ENCODE measurements at places on chromosomes 4 and X.

DNA sequence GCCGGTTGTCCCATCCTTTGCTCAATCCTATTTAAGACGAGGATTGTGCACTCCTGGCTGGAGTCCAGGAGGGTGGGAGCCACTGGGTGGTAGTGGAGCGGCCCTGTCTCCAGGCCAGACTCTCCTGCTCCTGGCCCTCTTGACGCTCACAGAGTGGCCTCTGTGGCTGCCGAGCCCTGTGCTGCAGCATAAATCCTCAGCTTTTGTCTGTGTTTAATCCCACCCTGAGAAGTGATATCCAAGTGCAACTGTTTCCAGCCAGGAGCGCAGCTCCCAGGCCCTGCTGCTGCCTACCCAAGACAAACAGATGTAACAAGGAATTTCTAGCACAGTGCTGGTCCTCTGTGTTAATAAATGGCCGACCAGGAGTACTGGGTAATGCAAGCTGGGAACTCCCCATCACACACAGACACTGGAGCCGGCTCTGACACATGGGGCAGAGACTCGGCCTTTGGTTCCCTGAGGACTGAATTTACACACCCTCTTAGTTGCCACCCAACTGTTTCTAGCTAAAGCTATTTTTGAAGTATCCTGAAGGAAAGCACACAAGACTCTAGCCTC lies 85.3 kb downstream of the GATB start:
- DNase-seq = no peak

DNA sequence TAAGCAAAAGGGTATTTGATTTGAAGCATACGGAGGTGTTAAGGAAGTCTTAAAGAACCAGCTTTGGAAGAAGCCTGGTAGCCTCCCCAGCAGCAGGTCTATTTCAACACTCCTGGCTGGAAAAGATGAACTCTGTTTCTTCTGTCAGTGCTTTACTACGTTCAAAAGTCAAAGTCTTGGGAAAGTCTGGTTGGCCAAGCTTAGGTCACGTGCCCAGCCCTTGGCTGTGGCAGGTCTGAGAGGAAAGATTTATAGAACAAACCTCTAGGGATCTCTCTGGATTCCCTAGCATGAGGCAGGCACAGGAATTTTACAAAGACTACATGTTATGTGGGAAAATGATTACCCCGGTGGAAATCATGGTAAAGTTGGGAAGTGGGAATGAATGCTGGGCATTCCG lies 8.6 kb upstream of the ARHGAP10 start:
- no peak for DNase-seq

DNA sequence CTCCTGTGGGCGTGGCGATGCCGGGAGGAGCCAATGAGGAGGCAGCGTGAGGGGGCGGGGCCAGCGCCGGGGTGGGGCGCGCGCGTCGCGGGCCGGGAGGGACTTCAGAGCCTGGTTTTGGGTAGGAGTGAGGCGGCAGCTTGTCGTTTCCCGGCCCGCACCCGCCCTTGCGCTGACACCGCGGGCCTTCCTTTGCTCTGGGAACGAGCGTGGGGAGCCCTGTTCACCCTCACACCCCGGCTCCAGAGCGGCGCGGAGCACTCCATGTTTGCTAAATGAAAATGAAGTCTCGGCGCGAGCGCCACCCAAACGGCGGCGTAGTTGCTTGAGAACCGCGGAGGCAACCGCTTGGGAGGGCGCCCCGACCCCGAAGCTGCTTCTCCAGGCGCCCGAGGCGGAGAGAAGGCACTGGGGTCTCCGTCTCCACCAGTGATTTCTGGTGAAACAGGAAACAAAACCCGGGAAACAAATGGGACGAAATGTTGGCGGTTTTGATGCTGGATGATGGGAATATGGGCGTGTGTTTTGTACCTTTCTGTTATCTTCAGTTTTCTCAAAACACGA lies 497 bp upstream of the GRPEL1 start:
- DNase-seq = no peak

GRCh38 chr4:63898961-63899360 lies 510.3 kb downstream of the TECRL start:
- no peak for DNase-seq

GRCh38 chr4:115259642-115260041 lies 146.2 kb upstream of the NDST4 start:
- DNase-seq = no peak

DNA sequence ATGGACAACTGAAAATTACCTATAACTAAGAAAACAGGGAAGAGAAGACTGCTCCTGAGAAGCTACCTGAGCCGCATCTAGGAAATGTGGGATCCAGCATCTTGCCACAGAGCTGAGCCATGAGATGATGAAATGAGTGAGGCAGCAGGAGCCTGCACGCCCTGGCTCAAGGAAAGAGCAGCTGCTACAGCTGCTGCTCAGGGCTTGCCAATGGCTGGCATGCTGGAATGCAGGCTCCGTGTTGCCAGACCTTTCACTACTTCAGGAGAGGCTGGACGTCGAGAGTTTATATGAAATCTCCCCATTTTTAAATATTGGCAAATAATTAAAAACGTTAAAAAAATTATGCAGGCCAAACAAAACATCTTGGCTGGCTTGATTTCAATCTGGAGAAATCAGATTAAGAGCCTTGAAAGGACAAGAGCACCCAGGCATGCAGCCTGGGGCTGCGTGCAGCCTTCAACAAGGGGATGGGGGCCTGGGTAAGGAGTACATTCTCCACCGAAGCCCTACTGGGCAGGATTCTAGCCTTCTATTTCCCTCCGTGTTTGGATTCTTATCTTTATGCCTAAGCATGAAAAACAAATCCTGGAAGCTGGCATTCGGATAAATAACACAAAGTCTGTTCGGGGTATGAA lies 227.6 kb downstream of the NR3C2 start:
- DNase-seq = no peak

GRCh38 chrX:40100537-40101429 lies 3.0 kb upstream of the BCOR start:
- DNase-seq = no peak

GRCh38 chr4:36651253-36651652 lies 369.8 kb downstream of the DTHD1 start:
- no peak for DNase-seq

GRCh38 chr4:60656171-60656570 lies 544.0 kb upstream of the ADGRL3 start:
- DNase-seq = peak; percentile 17

DNA sequence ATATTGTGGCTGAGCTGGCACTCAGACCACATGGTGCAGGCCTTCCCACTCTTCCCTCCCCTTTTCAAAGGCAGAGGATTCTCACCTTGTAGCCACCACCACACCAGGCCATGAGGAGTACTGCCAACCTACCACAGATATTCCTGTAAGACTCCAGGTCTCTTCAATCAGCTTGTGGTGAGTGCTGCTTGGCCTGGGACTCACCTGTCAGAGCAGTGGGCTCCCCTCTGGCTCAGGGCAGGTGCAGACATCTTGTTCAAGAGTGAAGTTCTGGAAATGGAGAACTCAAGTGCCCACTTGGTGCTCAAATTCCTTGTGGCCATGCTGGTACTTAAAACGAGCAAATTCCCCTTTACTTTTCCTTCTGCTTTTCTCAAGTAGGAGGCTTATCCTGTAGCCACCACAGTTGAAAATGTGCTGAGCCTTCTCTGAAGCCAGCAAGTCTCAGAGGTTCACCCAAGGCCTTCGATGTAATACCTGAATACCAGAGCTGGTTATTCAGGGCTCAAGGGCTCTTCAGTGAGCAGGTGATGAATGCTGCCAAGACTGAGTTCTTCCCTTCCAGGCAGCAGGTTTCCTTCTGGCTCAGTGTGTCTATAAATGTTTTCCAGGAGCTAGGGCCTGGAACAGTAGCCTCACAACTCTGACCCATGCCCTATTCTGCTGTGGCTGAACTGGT lies 212.9 kb downstream of the TEX13C start:
- no peak for DNase-seq

- no peak for DNase-seq
Observed at GRCh38 chr4:87557348-87557747, 28.2 kb upstream of the SPARCL1 start.

GRCh38 chr4:8025668-8026067 lies 86.0 kb upstream of the AFAP1 start:
- DNase-seq = no peak

DNA sequence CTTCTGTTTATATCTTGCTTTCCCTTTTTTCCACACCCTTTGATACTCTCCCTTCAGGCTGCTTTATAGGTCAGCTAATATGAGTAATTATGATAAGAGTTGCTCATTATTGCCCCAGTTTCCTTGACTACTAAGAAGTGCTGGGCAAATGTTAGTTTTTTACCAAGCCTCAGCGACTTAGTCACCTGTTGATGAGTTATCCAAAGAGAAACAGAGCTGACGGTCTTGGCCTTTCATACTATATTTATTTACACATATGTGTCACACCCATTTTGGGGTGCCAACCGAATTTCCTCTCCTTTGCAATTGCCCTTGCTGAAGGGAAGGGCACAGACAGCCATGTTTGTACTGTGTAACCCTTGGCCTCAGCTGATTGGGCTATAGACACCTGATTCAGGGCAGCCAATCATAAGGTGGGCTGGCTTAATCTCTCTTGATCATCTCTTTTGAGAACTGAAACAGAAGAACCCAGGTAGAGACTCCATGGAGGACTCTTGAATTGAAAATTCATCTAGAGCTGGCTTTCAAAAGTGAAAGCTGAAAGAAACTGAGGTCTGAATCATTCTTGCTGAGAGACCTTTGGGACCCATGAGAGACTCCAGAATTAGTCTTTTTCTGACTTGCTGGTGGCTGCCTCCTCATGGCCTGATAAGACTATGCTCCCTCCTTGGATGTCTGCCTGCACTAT lies 111.7 kb upstream of the RPS6KA3 start:
- no peak for DNase-seq

- no peak for DNase-seq
Observed at GRCh38 chrX:153612413-153612812, 13.5 kb upstream of the CCNQ start.

DNA sequence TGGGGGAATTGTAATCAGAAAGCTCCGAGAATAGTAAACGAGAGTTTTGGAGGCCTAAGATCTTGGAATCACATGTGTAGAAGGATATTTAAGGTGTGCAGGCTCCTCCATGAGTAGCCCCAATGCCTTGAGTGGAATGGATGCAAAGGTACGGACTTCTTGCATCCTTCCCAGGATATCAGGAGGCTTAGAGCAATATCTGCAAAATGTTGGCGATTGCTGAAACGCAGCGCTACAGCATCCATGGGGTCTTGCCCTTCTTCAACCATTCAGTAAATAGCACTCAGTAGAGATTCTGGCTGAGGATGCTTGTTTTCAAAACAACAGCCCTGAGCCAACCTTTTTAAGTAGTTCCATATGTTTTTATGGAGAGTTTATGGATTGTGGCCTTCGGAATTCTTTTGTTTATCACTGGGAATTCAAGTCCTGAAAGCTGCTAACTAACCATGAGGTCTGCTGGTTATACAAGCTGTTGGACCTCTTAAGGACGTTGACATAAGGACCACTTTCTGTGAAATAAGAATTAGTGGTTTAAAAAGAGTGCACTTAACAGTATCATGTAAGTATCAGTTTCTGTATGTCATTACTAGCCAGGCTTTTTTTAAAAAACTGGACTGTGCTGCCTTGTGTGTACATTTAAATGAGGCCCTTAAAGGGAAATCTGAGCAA lies 228.8 kb upstream of the PGRMC2 start:
- peak; percentile 26 for DNase-seq

DNA sequence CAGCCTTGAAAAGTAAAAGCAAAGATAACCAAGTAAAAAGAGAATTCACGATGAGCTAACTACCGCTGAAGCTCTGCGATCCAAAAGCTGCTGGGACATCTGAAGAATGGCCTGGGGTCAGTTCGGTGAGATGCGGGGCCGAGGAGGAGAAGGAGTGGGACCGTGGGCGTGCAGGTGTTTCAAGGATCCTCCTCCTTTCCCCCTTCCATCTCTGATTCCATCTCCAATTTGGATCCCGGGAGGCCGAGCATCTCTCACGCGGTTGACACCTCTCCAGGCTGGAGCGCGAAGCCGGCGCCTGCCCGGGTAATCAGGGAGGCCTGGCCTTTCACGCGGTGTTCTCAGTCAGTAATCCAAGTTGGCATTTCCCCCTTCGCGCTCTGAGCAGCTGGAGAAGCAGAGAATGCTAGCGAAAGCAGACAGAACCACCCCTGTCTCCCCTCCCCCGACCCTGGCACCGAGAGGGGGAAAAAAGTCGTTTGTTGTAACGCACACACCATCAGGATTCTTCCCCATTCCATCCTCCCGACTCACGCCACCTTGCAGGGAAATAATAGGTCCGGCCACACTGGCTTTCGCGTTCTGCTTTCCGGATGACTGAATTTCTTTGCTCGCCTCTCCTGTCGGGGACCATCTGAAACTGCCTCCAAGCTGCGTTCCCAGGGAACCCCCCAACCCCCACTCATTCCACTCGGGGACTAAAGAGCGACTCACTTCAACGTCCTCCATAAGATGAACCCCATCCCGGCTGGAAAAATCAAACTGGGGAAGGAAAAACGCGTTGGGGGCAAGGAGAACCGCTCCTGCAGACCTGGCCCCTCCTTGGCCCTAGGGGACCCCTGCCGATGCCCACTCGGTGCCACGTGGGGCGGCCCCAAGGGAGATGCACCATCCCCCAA lies 6.5 kb downstream of the NEUROG2 start:
- no peak for DNase-seq

DNA sequence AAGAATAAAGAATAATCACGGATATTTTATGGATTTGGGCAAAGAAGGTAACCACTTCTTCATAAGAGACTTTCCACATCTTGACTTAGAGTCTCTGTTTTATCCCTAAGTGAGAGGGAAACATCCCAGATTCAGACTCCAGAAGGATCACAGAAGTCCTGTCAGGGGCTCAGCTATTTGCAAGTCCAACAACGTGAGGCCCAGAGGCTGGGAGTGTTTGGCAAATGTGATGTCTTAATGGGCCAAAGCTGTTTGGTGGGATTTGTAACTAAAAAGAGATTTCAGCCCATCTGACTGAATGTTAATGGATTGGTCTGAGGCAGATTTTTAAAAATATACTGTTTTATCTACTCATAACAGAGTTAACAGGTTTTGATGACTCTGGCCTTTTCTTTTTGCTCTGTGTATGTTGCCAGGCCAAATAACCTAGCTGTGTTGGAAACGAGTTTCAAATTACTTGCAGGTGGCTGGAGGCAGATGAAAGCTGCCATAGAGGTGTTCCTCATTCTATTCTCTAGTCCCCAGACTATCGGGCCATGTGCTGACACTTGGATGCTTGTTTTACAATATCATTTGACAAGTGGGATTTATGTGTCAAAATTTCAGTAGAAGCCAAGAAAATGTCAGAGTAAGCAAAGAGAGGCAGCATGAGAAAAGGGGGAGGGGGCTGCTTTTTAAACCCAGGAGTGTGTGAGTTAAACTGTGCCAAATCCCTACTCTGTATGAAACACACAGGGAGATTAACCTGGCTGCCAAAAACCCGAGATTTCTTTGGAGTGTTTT lies 330.9 kb downstream of the DCHS2 start:
- no peak for DNase-seq

GRCh38 chr4:168537571-168537970 lies 40.7 kb downstream of the PALLD start:
- no peak for DNase-seq

DNA sequence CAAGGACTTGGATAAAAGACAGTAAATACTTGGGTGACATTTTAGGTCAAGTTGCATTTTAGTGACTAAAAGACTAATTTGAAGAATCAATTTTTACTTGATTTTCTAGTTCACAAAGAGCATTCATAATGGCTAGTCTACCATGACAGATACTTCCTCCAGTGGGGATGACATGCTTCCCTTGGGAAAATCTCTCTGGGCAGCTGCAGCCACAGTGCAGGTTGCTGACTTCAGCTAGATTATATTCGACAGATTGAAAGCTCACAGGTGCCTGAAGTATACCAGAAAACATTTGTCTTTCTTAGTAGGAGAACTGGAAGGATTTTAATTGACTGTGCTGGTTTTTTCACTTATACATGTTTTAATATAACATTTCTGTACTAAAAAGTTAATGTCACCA lies 209.6 kb upstream of the MAGEB2 start:
- no peak for DNase-seq

- no peak for DNase-seq
Observed at GRCh38 chr4:184355857-184356256, 118.5 kb downstream of the IRF2 start.

Measured in choroid plexus epithelial cell (primary cell).